ENCODE measurements at places on chromosomes 2 and 18.

DNA sequence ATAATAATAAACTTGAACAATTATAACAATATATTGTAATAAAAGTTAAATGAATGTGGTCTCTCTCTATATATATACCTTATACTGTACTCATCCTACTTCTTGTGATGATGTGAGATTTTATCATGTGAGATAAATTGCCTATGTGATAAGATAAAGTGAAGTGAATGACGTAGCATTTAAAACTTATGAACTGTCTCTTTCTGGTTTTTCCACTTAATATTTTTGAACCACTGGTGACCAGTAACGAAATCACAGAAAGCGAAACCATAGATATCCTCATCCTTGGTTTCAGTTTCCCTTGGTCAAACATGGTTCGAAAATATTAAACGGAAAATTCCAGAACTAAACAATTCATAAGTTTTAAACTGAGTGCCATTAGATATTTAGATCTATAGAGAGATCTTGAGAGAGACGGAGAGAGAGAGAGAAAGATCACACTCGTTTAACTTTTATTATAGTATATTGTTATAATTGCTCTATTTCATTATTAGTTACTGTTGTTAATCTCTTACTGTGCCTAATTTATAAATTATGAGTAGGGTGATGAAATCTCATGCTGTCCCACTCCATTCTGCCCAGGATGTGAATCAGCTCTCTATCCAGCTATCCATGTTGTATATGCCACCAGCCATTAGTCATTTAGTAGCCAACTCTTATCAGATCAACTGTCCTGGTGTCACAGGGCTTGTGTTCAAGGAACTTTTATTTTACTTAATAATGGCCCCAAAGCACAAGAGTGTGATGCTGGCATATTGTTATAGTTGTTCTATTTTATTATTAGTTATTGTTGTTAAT, 156.8 kb downstream of the THADA start:
- no peak for DNase-seq

- no peak for DNase-seq
These were observed 48.9 kb downstream of the LAMA3 start for GRCh38 chr18:23738151-23738550.

GRCh38 chr2:33209976-33210375, 263.2 kb downstream of the LTBP1 start:
- DNase-seq = no peak

- no peak for DNase-seq
These were observed 34.3 kb downstream of the COL6A3 start for GRCh38 chr2:237379636-237380035.

GRCh38 chr2:2714408-2714807, 383.3 kb upstream of the MYT1L start:
- DNase-seq = no peak

DNA sequence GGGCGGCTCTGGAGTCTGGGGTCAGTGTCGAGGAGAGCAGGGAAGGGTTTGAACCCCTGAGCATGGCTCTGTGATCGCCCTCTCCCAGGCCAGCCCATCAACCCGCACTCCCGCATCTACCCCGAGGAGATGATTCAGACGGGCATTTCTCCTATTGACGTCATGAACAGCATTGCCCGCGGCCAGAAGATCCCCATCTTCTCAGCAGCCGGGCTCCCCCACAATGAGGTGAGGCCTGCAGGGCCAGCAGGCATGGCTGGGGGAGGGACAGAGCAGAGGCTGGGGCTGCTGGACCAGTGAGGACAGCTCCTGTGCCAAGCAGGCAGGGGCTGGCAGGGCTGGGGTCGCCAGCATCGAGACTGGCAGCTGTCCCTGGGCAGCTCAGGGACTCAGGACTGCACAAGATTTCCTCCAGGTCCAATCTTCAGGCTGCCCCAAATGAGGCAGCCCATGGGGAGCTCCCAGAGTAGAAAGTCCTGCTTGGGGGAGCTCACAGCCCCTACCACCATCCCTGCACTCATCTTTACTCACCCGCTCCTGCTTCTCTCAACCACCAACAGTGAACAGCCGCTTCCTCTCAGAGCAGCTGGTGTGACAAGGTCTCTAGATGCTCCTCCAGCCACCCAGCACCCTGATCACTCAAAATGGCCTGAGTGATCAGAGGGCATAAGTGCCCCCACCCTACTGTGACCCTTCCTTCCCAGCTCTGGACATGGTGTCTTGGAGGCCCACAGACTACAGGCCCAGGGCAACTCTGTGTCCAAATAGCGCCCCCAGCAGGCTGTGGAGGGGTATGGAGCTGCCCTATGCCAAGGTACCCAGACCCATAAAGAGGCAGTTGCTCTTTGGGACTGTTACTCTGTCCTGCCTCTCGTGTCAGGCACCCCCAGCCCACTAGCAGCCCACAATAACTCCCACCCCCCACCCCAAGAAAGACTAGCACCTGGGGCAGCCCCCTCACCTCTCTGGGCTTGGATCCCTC, 18.3 kb upstream of the ANKRD53 start:
- no peak for DNase-seq

- no peak for DNase-seq
These were observed 272.0 kb upstream of the GCFC2 start for GRCh38 chr2:75982719-75983118.

GRCh38 chr2:164439235-164439634, 182.0 kb downstream of the GRB14 start:
- no peak for DNase-seq

- no peak for DNase-seq
These were observed 26.7 kb downstream of the PDCL3 start for GRCh38 chr2:100589527-100589926.

GRCh38 chr18:74113711-74114110, 33.9 kb downstream of the FBXO15 start:
- no peak for DNase-seq

DNA sequence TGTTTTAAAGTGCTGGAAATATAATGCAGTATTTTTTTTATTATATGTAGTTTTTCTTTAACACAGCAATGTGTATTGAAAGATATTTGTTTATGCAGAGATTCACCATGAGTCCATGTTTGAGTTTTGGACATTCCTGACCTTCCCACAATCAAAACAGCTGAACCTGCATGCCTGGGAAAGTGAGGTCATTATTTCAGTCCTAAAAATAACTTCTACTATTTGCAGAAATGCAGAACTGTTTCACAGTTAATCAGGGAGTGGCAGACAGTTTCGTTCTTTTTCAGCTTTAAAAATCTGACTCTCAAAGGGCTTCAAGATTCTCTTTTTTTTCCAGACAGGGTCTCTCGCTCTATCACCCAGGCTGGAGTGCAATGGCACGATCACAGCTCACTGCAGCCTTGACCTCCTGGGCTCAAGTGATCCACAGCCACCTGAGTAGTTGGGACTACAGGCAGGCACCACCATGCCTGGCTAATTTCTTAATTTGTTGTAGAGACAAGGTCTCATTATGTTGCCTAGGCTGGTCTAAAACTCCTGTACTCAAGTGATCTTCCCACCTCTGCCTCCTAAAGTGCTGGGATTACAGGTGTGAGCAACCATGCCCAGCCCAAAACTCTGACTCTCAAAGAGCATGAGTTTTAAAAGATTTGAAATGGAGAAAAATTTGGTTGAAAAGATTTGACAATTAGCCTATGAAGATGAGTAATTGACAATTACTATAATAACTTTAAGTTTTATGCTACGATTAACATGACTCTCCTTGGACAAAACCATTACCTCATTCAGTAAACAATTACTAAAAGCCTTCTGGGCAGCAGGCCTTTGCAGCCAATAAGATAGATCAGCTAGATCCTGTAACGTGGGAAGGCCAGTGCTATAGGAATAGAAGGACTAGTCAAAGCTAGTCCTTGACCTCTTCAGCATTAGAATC, 5.0 kb upstream of the MYL12B start:
- no peak for DNase-seq

DNA sequence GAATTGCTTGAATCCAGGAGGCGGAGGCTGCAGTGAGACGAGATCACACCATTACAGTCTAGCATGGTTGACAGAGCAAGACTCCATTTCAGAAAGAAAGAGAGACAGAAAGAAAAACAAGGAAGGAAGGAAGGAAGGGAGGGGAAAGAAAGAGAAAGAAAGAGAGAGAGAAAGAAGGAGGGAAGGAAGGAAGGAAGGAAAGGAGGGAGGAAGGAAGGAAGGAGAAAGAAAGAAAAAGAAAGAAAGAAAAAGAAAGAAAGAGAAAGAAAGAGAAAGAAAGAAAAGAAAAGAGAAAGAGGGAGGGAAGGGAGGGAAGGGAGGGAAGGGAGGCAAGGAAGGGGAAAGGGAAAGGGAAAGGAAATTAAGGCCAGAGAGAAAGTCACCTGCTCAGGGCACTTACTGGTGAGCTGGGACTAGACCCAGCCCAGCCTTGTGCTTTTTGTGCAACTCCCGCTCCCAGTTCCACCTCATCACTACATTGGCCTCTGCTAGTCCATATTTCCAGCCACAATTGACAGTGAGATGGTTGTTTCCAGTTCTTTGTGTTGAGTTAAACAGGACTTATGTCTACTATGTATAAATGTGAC, 35.7 kb downstream of the MOGAT1 start:
- no peak for DNase-seq

DNA sequence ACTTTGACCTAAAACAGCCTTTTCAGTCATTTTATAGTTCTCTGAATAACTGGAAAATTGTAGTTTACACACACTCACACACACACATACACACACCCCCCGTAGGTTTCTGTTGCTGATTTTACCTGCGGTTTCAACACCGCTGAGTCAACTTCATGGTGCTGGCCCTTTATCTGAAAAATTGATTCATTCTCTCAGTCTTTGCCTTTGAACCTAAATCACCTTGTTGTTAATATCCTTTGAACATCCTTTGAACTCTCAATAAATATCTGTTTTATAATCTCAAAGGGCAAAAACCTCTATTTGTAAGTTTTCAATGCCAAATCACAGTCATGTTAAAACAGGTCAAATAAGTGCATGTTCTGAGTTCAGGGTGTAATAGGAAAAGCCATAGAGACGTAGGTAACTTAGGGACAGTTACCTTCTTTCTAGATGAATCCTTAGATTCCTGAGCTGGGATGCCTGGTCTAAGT, 109.0 kb upstream of the BZW1 start:
- no peak for DNase-seq

DNA sequence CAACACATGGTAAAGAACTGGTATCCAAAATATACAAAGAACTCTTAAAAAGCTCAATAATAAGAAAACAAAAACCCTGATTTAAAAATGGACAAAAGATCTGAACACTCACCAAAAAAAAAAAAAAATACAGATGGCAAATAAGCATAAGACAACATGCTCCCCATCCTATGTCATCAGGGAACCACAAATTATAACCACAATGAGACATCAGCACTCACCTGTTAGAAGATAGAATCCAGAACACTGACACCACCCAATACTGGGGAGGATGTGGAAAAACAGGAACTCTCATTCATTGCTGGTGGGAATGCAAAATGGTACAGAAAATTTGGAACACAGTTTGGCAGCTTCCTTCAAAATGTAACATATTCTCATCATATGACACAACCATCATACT, 66.7 kb downstream of the TMX3 start:
- no peak for DNase-seq

- no peak for DNase-seq
These were observed 37.7 kb downstream of the PLEKHB2 start for GRCh38 chr2:131142849-131143248.

- DNase-seq = no peak
These were observed 12.0 kb upstream of the MTA3 start for GRCh38 chr2:42556315-42556890.

GRCh38 chr2:222174450-222174849, 124.3 kb downstream of the PAX3 start:
- DNase-seq = no peak

DNA sequence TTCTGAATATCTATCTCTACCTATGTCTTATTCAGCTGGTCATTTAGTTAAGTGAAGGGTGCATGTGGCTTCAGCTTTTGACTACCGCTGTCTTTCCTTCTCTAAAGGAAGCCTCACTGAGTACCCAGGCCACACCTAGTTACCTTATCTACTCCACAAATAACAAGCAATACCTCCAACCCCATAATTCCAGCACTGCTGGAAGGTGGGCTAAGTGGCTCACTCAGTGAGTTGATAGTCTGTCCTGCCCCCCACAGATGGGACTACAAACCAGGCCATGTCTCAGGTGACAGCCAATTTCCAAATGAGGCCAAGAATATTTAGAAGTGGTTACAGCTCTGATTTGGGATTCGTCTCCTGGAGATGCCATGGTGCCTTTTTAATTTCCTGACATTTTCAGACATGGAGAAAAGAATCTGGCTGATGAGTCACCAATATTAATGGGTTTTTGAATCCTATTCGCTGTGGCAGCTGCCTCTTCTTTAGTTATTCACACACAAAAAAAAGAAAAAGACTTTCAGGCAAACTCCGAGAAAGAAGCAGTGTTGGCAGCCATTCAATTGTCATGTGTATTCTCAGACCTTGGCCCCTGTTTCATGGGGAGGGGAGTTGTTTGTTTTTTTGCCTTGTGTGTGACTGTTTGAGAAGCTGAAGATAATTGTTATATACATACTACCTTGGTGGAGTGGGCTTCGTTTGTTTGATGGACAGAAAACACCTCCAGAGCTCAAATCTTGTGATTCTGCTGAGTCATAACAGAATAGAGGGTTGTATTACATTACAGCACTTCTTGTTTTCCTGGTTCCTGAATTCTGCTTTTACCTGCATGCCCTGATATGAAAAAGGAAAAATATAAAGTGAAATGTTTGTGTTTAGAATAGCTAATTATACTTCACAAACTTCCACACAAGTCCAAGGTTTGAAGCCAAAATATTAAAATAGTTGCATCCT, 64.2 kb downstream of the SCG2 start:
- peak; percentile 85 for DNase-seq

DNA sequence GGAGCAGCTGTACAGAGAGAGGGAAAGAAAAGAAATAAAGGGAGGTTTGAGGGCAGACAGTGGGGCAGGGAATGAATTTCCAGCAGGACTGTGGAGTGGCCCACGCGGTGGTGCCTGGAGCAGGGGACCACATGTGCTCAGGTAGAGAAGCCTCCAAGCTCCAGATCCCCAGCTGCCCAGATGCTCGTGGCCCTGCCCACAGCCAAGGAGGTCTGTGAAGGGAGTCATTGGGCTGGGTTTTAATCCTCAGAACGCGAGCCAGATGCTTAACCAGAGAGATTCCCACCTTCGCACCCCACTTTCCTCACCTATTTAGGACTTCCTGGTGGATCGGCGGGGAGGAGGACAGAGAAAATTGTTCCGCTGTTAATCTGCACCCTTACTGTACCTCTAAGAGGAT, 369.4 kb downstream of the PARD3B start:
- no peak for DNase-seq

DNA sequence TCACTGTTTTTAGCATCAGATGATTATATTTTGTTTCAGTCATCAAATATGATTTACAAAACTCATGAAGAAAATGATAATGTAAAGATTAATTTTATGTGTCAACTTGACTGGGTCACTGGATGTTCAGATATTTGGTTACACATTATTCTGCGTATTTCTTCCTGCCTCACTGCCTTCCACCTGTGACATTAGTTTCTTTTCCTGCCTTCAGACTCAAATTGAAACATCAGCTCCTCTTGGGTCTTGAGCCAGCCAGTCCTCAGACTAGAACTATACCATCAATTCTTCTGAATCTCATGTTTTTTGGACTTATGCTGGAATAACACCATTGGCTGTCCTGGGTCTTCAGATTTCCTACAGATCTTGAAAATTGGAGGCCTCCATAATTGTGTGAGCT, 96.7 kb downstream of the ZNF385B start:
- no peak for DNase-seq

- DNase-seq = no peak
These were observed 136.8 kb downstream of the CAPN13 start for GRCh38 chr2:30670453-30670852.

GRCh38 chr2:236711440-236711839, 141.8 kb downstream of the ACKR3 start:
- DNase-seq = no peak

- DNase-seq = no peak
These were observed 123.5 kb upstream of the PELI1 start for GRCh38 chr2:64267699-64268098.

Measured in NCI-H1105 treated with DMSO at 0.1 percent for 48 hours (cell line).